Activated CD4-positive, alpha-beta T cell treated with anti-CD3 and anti-CD28 coated beads for 36 hours (primary cell): ENCODE measurements at places on chromosomes 2 and 18.

GRCh38 chr18:68033466-68033865 lies 516.9 kb upstream of the DSEL start:
- no peak for DNase-seq

DNA sequence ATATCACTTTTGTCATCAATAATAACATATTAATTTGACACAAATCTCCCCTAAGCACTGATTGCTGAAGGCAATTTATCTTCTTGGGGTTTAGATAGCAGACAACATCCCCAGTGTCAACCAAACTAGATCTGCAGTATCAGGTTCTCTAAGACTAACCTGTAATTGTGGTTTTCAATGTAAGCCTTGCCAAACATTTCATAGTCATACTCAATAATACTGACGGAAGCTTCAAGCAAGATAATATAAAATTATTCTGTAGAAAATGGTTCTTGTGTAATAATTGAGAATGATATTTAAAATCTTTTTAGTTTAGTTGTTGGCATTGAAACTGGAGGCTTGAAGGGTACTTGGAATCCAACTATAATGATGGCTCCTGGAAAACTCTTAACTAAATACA lies 186.3 kb downstream of the RIT2 start:
- DNase-seq, result no peak

DNA sequence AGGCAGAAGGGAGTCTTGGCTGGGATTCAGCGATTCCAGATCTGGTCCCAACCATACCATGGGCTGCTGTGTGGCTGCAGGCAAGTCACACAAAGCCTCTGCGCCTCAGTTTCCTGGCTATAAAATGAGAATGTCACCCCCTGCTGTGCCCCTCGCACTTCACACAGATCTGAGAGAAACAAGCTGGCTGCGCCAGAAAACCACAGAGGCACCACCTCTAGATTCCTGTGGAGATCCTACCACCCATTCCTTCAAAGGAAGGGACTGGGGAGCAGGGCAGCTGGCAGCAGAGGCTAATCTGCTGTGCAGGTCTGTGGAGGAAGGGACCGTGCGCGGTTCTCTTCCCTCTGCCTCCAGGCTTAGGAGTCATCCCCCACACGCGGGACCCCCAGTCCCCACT lies 19.8 kb downstream of the NEURL3 start:
- no peak for DNase-seq

GRCh38 chr18:47926101-47926850 lies 4.2 kb downstream of the SMAD2 start:
- DNase-seq, result no peak

GRCh38 chr18:55239740-55240139 lies 280.5 kb upstream of the CCDC68 start:
- DNase-seq, result no peak

- DNase-seq, result no peak
Observed at GRCh38 chr18:25896956-25897355, 193.5 kb downstream of the SS18 start.

- DNase-seq, result no peak
Observed at GRCh38 chr18:50128506-50129271, 66.3 kb downstream of the MYO5B start.

DNA sequence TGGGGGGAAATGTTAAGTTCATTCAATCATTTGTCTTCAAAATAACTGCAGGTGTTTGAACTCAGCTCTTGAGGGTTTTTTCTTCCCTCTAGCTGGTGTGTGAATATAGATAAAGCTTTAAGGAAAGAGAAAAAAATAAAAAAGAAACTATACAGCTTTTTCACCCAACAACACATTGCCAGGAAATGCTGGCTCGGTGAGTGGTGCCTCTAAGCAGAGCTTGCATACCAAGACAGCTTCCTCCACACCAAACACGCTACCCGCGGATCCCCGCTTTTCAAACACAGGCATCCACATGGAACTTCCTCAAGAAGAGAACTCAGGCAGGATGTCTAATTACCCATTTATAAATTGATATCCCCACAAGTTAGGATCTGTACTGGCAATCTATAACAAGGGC lies 69.8 kb upstream of the TANK start:
- DNase-seq, result peak; percentile 50

DNA sequence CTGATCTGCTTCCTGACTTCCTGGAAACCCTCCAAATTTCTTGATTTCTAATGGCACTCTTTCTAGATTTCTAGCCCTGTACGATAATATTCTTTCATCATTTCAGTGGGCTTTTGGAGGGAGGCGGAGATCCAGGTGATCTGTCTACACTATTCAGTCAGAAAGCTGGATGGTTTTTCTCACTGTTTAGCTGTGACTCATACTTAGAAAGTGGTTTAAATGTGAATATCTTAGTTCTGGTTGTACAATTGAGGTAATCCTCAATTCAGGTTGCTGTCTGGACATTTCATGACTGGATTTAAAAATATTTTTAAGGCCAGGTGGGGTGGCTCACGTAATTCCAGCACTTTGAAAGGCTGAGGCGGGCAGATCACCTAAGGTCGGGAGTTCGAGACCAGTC lies 20.8 kb downstream of the SEH1L start:
- DNase-seq, result no peak

DNA sequence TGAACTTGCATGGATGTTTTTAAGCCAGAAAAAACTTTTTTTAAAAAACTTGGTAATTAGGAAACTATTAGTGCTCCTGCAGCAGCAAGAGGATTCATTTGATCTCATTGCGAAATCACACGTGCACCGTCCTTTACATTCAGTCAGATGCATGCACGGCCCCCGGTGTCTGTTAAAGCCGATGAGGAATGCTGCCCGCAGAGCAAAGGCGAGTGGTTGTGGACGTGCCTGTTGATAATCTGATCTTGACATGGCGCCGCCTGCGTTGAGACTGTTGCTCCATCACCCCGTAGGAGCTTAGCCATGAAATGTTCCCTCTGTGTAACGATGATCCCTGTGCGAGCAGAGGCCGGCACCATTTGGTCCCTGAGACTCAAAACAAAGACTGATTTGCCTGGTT lies 300.0 kb downstream of the GBX2 start:
- no peak for DNase-seq

DNA sequence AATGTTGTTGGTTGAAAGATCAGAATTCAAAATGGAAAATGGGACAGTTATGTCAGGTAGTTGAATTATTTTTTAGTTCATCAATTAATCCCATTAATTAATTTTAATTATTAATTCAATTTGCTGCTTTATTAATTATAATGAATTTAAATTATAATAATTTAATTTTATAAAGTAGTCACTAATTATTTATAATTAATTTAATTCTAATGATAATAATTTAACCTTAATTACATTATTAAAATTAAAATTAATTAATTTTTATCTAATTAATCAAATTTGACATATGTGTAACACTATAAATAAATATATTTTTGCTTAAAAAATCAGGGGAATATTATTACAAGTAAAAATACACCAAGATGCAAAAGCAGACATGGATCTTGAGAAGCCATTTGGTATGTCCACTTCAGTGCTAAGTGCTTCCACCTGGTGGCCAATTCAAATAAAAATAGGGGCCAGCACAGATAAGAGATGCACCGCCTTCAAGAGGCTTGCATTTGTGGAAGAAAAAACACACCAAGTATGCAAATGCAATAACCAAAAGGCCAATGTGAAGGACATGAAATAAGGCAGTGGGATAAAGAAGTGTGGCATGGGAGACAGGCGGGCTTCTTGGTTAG lies 73.2 kb downstream of the MBP start:
- peak; percentile 61 for DNase-seq

DNA sequence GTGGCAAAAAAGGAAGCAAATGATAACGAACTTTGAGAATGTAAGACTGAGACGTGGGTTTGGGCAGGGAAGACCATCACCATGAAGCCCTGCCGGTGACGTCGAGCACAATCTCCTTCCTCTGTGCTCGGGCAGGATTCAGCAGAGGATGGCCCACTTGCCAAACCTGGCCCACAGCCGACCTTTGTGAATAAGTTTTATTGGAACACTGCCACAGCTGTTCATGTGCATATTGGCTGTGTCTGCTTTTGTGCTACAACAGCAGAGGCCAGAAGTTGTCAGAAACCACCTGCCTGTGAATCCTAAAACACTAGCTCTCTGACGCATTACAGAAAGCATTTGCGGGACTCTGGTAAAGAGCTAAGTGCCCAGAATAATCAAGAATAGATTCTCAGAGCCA lies 223.9 kb downstream of the MYT1L start:
- DNase-seq, result no peak

GRCh38 chr2:52857722-52858121 lies 909.9 kb upstream of the CHAC2 start:
- DNase-seq, result no peak

DNA sequence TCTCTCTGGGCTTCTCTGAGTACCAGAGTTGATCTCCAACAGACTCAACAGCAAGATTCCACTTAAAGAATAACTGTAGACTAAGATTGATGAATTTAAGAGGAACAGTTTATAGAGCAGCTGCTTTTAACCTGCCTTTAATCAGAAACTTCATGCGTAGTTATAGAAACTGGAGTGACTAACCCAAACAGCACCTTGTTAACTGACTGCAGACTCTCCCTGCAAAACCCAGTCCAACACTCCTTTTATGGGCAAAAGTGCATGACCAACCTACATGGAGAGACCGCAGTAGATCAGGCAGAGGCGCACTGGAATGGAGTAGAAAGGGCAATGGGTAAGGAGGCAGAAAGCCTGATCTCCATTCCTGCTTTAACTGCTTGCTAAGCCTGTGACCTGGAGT lies 110.6 kb downstream of the NRP2 start:
- no peak for DNase-seq

- no peak for DNase-seq
Observed at GRCh38 chr18:41768467-41768866, 186.6 kb upstream of the PIK3C3 start.

GRCh38 chr2:237650455-237650850 lies 23.1 kb downstream of the LRRFIP1 start:
- DNase-seq, result no peak

- no peak for DNase-seq
Observed at GRCh38 chr2:173961346-173961705, 3.8 kb downstream of the SP3 start.

GRCh38 chr2:118865106-118865505 lies 17.7 kb upstream of the EN1 start:
- DNase-seq, result peak; percentile 39

GRCh38 chr18:37565977-37566478 lies 430 bp upstream of the CELF4 start:
- DNase-seq, result peak; percentile 10

DNA sequence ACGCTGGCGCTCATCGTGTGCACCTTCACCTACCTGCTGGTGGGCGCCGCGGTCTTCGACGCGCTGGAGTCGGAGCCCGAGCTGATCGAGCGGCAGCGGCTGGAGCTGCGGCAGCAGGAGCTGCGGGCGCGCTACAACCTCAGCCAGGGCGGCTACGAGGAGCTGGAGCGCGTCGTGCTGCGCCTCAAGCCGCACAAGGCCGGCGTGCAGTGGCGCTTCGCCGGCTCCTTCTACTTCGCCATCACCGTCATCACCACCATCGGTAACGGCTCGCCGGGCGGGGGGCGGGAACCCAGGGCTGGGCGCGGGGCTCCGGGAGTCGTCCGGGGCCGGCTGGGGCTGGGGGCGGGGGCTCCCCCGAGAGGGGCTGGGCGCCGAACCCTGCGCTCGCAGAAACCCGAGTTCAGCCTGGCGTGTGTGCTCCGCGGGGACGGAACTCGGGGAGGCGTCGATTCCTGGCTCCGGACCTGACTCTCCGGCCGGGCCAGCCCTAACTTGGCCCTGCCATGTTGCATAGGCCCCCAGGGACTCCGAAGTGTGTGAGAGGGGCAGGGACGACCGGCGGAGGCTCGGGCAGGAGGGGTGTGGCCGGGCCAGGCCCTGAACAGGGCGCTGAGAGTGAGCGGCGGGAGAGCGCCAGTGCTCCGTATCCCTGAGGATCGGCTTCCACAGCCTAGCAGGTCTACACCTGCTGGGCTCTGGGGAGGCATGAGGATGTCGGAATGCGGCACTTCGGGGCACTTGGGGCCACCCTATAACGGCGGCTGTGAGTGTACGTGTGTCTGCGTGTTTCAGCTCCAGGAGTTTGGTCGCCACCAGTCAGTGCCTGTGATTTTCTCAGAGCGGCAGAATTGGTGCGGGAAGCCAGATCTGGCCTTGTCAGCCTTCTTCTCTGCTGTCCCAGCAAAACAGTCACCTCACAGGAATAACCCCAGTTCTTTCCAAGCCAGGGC lies 651 bp downstream of the KCNK3 start:
- peak; percentile 31 for DNase-seq

GRCh38 chr2:145079641-145080040 lies 559.7 kb upstream of the ZEB2 start:
- DNase-seq, result no peak

DNA sequence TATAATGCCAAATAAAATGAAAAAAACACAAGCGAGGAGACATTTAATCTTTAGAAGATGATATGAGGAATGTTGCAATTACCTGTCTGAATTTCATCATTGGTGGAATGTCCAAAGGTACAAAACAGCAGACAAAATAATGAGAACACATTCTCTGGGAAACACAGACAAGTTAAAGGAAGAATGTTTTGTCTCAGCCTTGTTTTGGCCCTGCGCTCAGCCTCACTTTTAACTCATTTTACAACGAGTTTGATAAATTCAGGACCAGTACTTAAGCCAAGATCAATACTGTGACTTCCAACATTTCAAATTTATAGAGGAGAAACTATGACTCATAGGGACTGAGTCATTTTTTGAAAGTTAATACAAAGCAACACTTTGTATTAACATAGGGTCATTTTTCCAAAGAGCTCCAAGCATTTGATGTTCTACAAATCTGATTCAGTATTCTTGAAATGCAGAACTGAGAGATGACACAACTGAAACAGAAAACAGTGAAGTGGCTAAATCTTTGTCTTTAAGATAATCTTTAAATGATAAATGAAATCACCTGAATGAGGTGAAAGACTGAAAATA lies 833.2 kb upstream of the CHAC2 start:
- DNase-seq, result no peak

DNA sequence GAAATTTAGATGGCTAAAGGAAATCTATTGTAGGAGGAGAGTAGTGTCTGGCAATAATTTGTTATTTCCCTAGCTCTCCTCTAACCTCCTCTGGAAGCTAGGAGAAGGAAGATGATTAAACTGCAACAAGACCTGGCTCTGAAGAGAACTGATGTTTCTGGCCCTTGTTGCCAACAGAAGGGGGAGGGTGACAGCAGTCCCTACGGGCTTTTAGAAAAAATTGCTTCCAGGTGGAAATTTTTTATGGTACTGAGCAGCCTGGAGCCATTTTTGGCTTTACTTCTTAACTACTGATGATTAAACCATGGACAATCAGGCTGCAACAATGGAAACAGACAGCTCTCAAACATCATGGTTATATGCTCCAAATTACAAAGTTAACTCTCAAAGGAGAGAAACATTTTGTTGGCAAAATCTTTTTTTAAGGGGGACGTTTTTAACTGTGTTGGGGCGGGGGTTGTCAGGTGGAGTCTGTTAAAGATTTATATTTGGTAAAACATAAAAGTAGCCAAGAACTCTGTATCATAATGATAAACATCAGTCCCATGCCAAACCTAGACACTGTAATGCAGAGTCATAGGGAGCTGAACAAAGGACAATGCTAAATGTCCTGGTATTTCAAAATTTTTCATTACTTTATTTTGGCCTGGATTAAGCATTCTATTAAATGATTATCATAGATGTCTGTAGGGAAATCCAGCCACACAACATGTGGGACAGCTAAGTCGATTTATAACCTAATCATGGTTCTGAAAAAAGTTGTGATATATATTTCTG lies 70.0 kb downstream of the EXOC6B start:
- DNase-seq, result no peak
